ENCODE measurements at places on chromosomes 16 and 17.

DNA sequence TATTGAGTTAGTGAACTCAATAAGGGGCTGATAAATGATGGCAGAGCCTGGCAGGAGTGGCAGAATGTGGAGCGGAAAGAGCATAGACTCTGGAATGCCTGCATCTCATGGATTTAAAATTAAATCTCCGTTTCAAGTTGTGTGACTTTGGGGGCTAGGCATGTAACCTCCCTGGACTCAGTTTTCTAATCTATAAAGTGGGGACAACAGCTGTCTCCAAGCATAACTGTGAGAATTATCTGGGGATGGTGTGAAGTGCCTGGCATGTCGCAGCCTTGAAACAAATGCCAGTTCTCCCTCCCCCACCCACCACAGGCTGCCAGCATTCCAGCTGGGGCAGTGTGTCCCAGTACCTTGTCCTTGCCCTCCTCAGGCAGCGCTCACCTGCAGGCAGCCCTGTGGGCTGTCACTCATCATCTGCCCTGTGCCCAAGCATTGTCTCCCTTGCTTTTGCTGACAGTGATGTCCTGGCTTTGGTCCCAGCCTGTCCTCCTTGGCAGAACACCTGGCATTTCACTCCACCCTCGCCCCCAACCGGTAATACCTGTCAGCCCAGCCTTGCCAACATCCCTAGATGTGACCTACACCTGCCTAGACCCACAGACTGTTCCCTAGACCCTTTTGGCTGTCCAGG is 129.6 kb downstream of the MRM1 start:
- no peak for DNase-seq

- DNase-seq: no peak
Observed at GRCh38 chr16:68232335-68232734, 3.6 kb downstream of the ESRP2 start.

DNA sequence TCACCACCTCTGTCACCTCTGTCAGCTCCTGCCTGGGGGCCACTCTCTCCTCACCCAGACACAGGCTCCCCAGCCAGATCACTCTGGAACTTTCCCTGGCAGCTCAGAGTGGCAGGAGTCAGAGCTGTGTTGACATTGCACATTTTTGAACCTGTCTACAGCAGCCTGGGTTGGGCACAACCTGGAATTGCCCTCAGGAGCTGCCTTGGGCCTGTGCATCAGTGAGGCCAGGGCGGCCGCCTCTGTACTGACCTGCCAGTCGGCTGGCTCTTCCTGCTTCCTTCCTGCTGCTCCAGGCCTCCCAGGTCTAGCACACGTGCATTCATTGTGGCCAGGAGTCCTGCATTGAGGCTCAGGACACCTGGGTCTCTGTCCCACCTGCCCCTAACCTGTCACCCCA is 14.2 kb upstream of the TMEM11 start:
- DNase-seq: no peak

DNA sequence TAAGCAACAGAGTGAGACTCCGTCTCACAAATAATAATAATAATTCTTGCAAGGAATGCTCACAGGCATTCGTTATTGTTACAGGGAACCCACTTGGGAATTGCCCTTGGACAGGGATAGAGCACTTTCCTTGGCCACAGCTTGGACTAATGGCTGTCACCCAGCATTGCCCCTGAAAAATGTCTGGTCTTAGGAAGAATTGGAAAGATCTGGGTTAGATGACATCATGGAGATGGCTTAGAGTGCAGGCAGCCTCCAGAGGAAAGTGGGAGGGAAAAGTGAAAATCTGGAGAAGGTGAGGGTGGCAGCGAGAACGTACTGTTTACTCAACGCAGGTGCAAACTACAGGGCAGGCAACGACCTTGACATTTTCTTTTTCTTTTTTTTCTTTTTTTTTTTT is 59.3 kb upstream of the MRTFB start:
- no peak for DNase-seq

- no peak for DNase-seq
Observed at GRCh38 chr17:27985306-27985705, 57.2 kb upstream of the NLK start.

GRCh38 chr17:18961634-18962493 is 9.9 kb downstream of the SLC5A10 start:
- peak; percentile 25 for DNase-seq

DNA sequence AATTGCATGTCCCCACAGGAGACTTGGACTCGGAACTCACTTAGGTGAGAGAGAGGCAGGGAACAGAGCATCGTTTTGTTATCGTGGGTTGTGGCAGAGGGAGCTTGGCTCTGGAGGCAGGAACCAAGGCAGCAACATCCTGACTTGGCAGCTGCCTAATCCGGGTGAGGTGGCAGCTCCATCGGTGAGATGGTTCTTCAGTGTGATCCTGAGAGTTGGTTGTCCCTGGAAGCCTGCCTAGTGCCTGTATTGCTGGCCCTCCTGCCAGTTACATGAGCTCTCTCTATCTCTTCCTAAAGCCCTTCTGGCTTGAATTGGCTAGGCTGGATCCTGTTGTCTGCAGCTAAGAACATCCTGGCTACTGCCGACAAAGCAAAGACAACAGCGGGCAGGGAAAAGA is 19.9 kb upstream of the SEC14L1 start:
- DNase-seq: no peak

DNA sequence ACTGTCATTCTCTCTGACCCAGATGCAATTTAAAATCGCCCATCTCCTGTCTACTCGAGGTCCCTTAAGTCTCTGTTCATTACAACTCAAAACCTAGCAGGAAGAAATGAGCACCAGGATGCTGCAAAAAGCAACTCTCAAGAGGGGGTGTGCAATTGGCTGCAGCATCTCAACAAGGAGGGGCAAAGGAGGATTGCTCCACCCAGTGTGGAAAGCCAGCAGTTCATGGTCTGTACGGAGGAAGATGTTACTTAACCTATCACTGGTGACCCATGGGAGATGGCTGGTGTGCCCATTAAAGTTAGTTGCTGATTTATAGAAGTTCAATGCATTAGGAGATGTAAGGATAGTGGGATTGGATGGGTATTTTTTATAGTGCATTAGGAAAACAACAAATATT is 147.4 kb downstream of the CDK5R1 start:
- no peak for DNase-seq

DNA sequence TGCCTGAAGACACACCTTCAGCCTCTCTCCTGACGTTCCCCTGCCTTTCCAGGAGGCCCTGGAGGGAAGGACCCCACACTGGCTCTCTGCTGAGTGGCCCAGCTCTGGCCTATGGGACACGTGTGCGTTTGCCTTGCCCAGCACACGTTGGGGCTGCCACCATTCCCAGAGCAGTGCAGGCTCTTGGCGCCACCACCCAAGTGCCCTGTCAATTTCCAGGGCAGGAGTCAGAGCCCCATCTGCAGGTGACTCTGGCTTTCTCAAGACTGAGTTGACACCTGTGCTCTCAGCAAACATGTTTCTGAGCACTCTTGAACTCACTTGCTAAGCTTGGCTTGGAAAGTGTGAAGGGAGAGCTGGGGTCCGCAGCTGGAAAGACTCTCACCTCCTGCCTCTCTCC is 4.7 kb upstream of the IRF8 start:
- no peak for DNase-seq

GRCh38 chr16:26688105-26688504 is 378.6 kb upstream of the C16orf82 start:
- DNase-seq: no peak

DNA sequence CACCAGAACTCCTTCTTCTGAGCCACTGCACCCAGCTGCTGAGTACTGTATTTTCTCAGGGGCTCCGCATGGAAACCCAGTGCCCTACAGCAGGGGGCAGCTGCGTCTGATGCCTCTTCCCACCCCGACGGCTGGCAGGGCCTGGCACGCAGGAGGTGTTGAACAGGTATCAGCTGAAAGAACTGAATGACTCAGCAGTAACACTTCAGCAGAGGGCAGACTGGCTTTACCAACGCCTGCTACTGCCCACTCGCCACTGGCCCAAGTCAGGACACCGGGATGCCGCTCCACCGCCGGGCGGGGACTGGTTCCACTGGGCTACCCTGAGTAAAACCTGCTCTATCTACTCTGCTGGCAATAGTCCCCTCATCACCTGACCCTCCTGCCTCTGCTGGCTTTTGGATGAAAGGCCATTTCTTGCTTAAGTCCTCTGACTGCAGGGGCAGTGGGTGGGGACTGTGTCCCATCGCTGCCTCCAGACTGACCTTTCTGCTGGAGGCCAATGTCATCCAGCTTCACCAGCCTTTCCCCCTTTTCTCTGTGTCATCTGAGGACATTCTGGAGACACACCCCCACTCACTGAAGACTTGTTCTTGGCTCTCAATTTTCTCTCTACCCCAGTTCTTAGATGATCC is 100.4 kb upstream of the FA2H start:
- no peak for DNase-seq
